ENCODE measurements at places on chromosomes 11 and 22.

GRCh38 chr22:50688448-50688847 lies 15.8 kb downstream of the SHANK3 start:
- no peak for DNase-seq

DNA sequence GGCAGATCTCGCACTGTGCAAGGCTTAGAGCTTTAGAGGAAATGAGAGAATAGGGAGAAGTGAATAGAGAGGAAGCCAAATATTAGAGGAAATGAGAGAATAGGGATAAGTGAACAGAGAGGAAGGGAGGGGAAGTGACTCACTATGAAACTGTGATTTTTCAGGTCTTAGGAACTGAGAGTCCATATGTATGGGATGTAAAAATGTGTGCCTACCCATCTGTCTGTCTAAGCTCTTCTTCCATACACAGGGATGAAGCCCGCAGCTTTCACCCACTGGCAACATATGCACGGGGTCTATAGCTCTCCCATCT lies 6.4 kb upstream of the CCDC86 start:
- DNase-seq = no peak

DNA sequence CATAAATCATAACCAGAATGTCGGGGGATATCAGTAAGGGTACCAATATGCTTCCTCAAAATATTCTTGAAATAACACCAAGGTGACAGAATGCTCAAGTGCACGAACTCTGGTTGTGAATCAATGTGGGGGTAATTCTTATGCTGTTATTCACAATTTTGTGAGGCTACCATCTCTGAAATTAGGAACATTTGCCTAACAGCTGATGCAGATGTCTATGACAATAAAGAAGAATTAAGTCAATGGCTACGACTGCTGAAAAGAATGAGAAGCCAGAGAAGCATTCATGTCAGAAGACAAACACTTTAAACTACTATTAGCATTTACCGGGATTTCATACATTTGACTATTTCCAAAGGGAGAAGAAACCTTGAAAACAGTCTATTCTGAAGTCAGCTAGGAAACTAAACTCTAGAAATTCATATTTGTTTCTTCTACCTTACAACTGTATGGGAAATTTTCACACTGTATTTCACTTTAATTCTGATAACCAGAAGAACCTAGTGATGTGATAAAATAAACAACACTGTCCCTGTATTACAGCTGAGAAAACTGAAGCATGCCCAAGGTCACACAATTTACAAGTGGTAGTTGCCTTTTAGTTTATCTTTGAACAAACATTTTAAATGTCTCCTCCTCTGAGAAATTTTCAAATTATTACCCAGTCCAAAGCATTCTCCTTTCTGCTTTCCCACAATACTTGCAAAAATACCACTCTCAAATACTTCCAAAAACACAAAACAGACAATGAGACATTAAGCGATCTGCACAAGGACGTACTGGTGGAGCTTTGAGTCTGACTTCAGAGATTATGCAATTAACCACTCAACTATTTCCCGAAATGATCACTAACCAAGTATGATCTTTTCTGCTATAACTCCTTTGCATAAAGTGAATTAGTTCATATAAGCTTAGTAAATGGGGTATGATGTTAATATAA lies 18.0 kb upstream of the ARHGAP32 start:
- DNase-seq = no peak

DNA sequence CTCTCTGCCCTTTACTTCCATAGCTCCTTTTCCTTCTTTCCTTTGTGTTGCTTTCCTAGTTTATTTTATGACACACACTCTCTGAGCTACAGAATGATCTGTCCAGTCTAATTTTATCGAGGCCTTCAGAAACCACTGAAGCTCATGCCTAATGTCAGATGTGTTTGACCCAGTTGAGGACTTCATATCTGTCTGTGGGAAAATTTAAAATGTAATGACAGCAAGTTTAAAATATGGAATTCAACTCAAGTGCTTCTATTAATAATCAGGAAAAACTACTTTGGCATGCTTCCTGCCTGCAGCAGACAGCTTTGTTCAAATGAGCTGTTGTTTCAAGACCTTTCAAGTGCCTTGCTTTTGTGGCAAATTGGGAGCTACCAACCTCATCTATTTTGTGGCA lies 261.8 kb upstream of the MTNR1B start:
- no peak for DNase-seq

- DNase-seq = no peak
These were observed 5.0 kb upstream of the MYOD1 start for GRCh38 chr11:17714356-17714854.

DNA sequence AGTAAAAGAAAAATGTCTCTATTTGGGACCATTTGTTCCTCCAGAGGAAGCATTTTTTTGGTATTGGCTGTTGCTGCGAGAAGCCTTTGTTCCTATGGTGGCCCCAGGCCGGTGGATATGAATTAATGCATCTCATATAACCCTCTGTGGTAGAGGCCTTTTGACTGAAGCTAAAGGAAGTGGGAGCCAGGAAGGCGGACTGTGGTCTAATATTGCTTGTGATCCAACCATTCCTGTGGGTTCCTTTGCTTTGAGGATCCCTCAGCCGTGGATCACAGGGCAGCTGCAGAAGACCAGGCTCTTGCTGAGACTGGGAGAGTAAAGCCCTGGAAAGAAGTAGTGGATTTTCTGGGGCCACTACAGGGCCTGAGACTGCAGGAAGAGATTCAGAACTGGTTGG lies 68.3 kb upstream of the NAV2 start:
- no peak for DNase-seq

- no peak for DNase-seq
These were observed 585.4 kb downstream of the SOX6 start for GRCh38 chr11:15770798-15771414.

GRCh38 chr11:18235394-18236334 lies 938 bp downstream of the SAA4 start:
- DNase-seq = no peak

DNA sequence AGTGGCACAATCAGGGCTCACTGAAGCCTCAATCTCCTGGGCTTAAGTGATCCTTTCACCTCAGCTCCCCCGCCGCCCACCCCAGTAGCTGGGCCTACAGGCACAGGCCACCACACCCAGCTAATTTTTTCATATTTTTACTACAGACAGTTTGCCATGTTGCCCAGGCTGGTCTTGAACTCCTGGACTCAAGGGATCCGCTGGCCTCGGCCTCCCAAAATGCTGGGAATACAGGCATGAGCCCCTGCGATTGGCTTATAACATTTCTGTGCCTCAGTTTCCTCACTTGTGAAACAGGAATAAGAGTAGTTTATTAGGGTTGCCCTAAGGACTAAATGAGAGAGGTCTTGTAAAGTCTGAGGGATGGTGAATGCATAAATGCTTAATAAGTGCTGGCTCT lies 1.2 kb downstream of the VSTM5 start:
- DNase-seq = no peak
